Right ventricle myocardium inferior (tissue), 1 donor: ENCODE measurements at places on chromosomes 1 and 21. TPM values are rescaled to one million over a fixed set of nuclear protein-coding genes. Genes with fewer than 3 reads are reported as not detected.

The LCE1E gene
- not detected for total RNA-seq

The PDE4DIP gene
- total RNA-seq: 1,846 TPM

The AUNIP gene
- total RNA-seq: not detected

The OR2T11 gene
- not detected for total RNA-seq

The BRDT gene
- total RNA-seq: not detected

The S100A9 gene
- total RNA-seq: 190 TPM

The XCL1 gene
- 0.57 TPM for total RNA-seq

The FAM110D gene
- 4.0 TPM for total RNA-seq

The DPT gene
- total RNA-seq: 42.0 TPM
